ENCODE measurements at places on chromosomes 16 and 17.

- DNase-seq: no peak
Measured at GRCh38 chr16:71338193-71338592, 20.3 kb upstream of the CALB2 start.

- DNase-seq: no peak
Measured at GRCh38 chr17:43936434-43936833, 5.8 kb downstream of the PPY start.

DNA sequence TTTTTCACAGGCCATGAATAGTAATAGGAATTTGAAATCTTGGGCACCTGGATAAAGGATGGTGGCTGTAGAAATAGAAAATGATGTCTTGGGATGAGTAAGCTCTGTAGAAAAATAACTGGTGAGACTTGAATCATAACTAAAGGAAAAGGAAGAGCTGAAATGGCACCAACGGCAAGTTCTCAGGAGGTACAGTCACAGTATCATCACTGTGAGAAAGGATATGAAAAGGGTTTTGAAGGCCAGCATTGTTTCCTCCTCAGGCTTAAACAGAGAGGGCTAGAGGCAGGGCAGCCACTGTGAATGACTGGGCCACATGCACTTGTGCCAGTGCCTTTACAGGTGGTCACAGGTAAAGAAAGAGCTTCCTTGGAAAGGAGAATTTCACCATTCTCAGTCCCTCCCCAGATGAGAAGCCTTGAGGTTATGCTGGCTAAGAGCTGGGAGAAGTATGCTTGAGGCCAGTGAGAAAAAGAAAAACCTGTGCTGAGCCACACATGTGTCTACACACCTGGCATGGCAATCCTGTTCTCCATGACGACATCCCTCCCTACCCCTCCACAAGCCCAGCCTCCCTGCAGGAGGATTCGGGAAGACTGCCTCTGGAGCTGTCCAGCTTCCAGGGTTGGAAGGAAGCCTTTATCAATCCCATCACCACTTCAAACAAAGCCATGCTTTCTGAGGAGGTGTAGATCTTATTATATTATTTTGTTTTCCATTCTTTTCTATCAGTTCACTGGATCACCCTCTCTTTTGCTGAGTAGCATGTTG, 3.8 kb upstream of the ANKFN1 start:
- DNase-seq: no peak

GRCh38 chr16:84397090-84397489, 28.8 kb downstream of the ATP2C2 start:
- DNase-seq: no peak

DNA sequence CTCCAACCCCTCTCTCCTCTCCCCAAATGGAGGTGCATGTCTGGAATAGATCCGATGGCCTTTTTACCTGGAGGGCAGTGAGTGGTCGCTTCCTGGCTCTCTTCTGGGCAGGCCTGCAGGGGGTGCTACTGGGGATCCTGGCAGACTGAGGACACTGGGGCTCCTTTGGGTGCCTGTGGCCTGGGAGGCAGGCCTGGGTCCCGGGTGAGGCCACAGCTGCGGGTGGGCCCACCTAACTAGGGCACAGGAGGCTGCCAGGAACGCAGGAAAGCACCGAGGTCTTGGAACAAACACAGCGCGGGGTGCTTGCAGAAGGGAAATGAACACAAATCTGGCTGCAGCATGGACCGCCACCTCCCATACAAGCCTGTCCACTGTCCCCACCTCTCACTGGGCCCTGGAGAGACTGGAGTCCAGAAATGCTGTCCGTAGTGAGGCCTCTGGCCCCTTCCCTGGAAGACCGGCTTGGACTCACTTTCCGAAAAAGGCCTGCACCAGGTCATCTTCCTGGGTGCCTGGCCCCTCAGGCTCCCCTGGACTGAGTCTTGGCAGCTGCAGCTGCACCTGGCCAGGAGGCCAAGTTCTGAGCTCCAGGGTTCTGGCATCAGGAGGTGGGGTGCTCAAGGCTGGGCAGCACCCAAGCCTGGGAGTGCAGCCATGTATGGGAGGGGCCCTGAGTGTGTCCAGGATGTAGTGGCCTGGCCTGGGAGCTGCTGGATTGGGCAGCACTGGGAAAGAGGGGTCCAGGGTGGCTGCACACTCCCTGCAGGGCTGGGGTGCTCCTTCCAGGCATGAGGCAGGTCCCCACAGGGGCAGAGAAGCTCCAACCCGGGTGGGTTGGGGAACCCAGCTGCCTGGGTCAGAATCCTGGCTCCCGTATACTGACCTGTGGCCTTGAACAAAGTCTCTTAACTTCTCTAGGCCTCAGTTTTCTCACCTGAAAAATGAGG, 195.1 kb downstream of the IRF8 start:
- DNase-seq: no peak

- no peak for DNase-seq
Measured at GRCh38 chr17:16440901-16441629, 25.7 kb downstream of the TRPV2 start.

DNA sequence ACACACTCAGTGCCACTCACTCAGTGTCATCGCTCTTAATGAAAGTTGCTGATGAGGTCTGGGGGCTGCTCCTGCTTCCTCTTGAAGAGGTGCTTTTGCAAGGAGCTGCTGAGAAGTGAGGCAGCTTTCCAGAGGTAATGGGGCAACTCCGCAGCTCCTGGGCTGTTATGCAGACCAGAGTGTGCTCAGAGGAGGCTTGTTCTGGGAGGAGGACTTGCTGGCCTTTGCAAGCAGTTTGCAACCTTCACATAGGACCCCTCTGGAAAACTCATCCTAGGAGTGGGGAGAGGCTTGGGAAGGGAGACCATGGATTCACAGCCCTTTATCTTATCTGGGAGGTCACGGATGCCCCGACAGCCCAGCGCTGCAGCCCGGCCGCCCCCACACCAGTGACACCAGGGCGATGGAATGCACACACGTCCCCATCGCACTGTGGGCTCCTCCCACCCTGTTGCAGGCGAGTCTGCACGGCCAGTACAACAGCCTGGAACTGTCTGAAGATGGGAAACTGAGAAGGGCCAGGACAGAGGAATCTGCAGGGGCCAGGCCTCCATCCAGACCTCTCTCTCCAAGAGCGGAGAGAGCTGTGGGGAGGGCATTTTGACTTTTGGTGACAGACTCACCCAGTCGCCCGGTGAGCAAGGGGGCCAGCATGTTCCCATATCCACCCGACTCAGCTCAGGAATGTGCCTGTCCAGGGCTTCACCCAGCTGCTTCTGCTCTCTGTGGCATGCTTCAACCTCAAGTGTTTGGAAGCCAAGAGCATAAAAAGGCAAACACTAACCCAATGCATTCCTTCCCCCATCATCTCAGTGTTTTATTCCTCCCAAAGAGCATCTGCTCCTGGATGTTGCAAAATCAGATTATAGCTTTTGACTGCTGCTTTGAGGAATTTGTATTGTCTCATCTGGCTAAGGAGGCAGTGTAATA, 78.6 kb upstream of the ZNF469 start:
- no peak for DNase-seq

GRCh38 chr16:50942143-50942542, 200.3 kb downstream of the CYLD start:
- DNase-seq: no peak

- no peak for DNase-seq
Measured at GRCh38 chr17:14373614-14374259, 72.9 kb downstream of the HS3ST3B1 start.

DNA sequence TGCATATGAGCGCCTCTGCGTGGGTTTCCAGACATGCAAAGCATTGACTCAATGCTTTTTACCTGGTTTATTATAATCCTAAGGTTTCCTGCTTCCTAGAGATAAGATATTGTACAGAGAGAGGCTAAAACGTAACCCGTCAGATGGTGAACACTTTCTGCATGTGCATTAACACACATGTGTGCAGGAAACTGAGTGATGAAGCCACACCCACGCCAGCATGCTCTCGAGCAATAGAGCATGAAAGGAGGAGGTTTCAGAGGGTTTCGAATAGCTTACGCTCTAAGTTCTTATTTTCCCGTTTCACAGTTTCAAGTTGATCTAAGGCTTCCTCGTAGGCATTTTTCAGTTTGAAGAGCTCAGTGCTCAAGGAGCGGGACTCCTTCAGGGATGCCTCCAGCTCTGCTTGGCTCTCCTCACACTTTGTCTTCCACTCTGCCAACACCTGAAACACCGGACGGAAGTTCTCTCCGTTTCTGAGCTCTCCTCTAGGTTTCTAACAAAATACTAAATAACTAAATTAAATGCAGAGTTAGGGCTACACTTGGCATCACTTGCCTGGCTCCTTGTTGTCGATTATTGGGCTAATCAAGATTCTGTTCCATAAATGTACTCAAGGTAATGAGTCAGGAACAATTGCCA, 23.2 kb downstream of the MYH3 start:
- no peak for DNase-seq

DNA sequence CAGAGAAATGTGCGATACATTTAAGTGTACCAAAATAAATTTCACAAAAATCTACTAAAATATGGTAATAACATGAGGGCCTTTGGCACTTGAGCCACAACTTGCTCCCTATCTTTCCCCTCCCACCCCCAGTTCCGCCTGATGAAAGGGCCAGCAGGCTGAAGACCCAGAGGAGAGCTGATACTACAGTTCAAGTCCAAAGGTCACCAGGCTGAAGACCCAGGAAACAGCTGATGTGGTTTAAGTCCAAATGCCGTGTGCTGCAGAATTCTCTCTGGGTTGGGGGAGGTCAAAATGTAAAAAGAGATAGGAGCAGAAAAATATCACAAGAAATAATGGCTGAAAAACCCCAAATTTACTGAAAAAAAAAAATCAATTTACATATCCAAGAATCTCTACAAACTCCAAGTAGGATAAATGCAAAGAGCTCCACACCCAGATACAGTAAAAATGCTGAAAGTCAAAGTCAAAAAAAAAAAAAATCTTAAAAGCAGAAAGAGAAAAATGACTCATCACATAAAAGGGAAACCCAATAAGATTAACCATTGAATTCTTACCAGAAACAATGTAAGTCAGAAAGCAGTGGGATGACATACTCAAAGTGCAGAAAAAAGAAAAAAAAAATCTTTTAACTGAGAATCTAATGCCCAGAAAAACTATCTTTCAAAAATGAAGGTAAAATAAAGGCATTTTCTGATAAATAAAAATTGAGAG, 452.1 kb upstream of the ASIC2 start:
- DNase-seq: no peak

- no peak for DNase-seq
Measured at GRCh38 chr17:44065668-44066203, 735 bp downstream of the LSM12 start.

DNA sequence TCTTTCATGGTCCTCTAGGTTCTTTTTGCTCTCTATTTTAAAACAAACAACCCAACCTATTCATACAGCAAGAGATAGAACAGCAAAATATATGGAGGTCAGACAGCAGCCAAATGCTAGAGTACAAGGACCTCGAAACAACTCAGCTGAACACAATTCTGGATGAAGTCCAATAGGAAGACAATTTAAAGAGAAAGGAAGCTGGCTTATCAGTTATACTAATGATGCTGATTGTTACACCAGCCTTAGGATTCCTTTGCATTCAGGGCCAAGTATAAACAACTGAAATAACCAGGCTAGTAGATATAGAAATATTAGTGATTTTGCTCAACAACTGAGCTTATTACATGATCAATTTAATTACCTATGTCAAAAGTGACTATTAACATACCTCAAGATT, 2.5 kb downstream of the SSH2 start:
- no peak for DNase-seq

GRCh38 chr16:19269098-19269497, 16.4 kb upstream of the CLEC19A start:
- DNase-seq: no peak

DNA sequence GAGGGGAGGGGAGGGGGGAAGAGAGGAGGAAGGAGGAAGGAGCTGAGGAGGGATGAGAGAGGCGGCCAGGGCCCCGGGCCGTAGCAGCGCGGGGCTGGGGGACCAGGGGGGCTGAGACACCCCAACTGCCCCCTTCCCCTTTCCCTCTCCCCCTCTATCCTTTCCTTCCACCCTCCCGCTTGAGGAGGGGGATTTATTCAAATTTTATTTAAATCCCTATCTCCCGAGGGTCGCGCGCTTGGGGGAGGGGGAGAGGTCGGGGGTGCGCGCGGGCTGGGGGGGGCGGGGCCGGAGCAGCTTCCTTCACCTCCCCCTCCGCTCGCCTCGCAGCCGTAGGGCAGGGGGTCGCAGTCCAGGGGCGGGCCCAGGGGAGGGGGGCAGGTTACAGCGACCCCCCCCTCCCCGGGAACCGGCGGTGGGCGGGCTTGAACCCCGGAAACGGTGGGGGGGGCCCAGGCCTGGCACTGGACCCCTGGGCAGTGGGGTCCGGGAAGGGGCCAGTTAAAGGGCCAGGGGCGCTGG, at the start of gene FBXL19:
TSS of gene FBXL19 (plus strand) at position 19 of the 522 bp plus-strand sequence. CDS start 2,183 bp downstream, outside the sequence.
- DNase-seq: no peak

Measured in stimulated activated CD4-positive, alpha-beta T cell treated with anti-CD3 and anti-CD28 coated beads, Interleukin-2, amount 100 ng/mL, for 4 hours (primary cell).